ENCODE measurements at places on chromosomes 12 and 14.
A peak's percentile ranks its signal among the peaks of the same experiment; 100 is the strongest.

DNA sequence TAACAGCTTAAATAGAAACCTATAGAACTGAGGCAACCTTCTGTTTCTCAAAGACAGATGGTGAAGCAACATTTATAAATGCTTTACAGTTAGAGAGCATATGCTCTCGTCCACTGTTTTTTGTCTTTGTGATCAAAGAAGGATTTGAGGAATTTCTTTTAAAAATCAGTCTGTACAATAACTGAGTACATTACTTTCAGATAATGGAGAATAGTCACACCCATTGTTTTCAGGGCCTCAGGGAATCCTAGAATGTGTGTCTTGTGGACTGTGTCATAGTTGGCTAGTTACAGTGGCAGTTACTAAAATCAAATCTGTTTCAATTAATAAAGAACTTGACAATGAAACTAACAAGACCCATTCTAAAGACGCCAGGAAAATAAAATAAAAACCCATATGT, 107.9 kb downstream of the PRKCH start:
- DNase-seq, result no peak

DNA sequence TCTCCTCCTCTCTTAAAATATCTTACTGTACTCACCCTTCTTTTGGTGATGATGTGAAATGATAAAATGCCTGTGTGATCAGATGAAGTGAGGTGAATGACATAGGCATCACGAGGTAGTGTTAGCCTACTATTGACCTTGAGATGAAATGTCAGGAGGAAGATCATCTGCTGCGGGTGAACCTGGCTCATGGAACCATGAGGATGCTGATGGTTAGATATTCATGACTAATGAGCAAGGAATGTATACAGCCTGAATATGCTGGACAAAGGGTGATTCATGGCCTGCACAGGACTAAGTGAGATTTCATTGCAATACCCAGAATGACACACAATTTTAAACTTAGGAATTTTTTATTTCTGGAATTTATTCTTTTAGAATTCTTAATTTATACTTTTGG, 89.6 kb downstream of the DAAM1 start:
- peak; percentile 88 for DNase-seq

DNA sequence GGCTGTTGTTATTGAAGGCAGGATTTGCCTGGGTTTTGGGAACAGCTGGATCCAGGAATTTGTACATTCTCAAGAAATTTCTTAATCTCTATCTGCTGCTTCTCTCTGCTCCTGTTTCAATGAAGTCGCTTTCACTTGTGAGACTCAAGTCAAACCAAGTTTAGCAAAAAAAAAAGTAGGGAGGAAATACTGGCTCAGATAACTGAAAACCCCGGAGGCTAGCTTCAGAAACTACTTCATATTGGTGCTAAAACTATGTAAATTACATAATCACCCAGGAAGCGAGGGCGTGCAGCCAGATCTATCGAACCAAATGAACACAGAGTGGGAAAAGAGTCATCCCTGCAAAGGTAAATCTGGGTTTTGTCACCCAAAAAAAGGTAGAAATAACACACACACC, 68.3 kb upstream of the FICD start:
- DNase-seq, result no peak

DNA sequence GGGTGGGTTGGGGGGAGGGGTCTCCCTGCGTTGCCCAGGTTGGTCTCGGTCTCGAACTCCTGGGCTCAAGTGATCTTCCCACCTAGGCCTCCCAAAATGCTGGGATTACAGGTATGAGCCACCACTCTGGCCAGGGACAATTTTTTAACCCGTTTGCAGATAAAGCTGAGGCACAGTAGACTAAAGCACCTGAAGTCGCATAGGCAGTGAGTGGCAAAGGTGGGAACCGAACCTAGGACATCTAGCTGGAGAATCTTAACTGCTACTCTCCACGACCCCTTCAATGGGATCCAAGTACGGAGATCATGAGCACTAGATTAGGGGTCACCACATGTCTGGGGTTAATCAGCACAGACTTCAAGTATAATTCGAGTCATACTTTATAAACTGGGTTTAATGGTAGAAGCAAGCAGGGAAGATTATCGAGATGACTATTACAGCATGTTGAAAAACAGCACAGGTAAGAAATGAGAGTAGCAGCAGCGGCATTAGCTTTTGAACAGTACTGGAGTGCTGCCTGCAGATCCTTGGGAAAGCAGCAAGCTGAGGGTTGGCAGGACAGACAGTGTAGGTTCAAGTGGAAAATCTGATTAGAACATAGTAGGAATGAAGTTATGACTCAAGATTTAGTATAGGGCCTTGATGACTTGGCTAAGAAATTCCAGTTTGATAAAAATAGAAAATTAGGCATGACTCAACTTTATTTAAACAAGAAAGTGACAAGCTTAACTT, 23.9 kb downstream of the NID2 start:
- DNase-seq, result peak; percentile 47

- DNase-seq, result no peak
Measured at GRCh38 chr12:53048033-53048779, 1.7 kb upstream of the TNS2 start.

- DNase-seq, result no peak
Measured at GRCh38 chr12:119373001-119373400, 38.5 kb downstream of the CCDC60 start.

- no peak for DNase-seq
Measured at GRCh38 chr14:23899788-23900187, 53.8 kb upstream of the DHRS4 start.

DNA sequence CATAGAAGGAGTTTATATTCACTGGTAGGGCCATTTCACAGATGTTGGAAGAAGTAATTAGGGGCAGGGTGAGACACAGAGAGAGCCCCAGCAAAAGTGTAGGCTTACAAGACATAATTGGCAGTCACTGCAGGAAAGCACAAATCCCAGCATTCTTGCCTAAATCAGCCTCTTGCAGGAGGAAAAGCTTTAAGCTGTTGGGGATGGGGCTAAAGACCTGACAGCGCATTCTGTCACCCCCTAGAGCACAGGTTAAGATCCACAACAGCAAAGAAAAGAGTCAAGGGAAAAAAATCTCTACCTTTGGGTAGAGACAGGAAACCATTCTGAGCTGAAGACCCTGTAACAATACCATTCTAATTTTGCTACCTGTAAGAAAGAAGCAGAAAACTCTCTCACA, 409.0 kb downstream of the DAD1 start:
- no peak for DNase-seq

DNA sequence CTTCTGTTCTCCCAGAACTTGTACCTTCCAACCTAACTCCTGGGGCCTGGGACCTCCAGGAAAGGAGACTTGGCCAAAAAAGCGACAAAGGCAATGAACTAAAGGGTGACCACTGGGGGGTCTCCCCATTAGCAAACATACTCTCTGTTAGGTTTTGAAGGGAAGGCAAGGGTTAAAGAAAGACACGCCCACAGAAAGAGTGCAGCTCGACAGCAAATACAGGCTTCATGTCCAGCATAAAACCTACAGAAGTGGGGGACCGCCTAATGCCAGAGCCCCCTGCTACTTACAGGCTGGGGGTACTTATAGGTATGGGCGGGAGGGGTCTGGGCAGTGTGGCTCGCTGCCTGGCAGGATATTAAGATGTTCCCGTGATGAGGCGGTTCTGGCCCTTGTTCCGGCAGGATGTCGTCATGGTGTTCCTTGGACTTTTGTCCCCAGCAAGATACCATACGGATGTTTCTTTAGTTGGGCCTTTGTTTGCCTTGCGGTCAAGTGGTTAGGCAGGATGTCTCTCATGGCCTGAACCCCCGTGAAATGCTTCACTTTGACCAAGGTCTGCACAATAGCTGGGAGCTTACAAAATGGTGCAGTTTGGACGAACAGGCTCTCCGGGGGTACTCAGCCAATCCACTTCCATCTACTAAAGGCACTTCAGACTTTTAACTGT, 53.4 kb downstream of the PRMT8 start:
- no peak for DNase-seq

DNA sequence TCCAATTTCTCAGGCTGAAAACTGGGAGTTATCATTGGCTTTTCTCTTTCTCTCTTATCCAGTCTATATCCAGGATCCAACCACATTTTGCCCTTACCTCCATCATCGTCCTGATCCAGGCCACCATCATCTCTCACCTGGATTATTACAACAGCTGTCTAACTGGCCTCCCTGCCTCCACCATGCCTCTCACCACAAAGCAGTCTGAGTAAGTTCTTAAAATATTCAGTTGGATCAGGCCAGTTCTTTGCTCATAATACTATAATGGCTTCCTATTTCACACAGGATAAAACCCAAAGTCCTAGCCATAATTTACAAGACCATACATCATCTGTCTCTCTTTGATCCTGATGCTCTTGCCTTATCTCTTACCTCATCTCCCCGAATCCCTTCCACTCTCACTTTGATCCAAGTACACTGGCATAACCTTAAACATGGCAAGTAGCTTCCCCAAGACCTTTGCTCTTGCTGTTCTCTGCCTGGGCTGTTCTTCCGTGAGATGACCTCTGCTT, 133.4 kb upstream of the RAP1B start:
- DNase-seq, result no peak

DNA sequence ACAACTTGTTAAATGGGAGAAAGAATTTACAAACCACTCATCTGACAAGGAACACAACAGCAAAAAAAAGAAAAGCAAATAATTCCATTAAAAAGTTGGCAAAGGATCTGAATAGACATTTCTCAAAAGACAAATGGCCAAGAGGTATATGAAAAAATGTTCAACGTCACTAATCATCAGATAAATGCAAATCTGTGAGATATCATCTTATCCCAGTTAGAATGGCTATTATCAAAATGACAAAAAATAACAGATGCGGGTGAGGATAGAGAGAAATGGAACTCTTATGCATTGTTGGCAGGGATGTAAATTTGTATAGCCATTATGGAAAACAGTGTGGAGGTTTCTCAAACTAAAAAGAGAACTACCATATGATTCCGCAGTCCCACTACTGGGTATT, 29.9 kb downstream of the CYP46A1 start:
- DNase-seq, result no peak

DNA sequence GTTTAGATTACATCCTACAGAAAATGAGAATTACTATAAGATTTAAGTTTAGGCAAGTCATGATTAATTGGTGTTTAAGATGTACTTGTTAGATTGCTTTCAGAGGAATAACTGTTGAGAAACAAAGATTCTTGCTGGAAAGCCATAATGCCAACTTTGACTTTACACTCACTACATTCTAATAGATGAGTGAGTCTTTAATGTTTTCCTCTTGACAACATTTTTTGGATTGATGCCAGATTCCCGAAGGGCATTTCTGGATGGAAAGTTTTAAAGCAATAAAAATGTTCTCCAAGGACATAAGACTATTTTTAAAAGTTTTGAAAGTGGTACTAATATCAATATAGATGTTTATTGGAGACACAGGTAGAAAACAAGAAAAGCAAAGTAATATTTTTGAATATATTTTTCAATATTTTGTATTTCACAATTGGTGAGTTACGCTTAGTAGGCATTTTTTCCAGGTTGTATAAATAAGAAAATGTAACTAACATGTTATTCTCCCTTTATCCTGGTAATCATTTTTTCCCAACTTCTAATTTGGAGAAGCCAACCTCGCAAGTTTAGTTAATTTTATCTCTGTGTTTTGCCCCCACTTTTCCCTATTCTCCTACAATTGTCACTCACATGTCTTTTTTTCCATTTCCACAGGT, 307.3 kb downstream of the CEP128 start:
- no peak for DNase-seq

DNA sequence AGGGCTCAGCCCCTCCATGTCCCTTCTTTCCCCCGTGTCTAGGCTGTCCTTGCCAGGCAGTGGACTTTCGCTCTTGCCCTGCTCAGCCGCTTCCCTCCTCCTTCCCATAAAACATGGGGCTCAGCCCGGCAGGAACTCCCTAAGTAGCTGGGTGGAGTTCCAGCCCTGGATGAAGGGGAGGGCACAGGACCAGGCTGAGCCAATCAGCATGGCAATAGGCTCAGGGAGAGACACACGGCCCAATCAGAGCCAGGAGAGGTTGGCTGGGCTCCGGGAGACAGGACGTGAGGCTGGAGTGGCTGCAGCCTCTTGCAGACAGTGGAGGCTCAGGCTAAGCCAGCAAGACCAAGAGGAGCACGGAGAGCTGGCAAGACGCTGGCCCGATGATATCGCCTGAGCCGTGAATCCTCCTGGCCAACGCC, 54.3 kb downstream of the GALNT9 start:
- peak; percentile 2 for DNase-seq

GRCh38 chr14:74257941-74258763, 18.9 kb downstream of the VSX2 start:
- DNase-seq, result no peak

- DNase-seq, result no peak
Measured at GRCh38 chr12:106736051-106736957, 38.2 kb upstream of the RIC8B start.

DNA sequence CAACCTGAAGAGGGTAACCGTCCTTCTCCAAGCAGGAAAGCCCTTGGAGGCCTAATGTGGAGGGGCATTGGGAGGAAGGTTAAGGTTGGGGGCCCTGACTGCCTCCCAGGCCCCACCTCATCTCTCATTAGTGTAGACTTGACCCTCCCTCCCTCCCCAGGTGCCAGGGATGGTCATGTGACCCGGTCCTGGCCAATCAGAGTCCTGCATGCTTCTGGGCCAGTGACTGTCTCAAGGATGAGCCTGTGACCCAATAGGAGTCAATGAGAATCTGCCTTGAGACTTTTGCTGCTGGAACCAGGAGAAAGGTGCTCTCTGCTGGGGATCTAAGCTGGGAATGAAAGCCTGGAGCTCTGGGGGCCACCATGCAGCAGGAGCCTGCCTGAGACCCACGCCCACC, 70.8 kb downstream of the NCOR2 start:
- DNase-seq, result no peak

DNA sequence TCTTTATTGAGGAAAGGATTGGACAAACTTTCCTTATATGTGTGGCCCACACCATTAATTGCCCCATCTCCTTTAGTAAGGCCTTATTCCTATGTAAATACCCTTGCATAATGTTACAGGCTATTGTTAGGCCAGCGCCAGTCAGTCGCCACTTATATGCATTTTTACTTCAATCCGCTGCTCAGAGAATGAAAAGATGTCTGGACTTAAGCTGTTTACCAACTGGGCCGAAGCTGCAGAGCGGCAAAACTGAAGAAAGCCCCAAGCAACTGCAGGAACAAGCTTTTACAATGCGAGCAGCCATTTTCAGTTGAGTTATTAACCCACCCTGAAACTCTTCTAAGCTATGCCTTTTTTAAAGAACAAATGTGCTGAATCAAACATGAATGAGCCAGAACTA, 92.1 kb upstream of the OTX2 start:
- no peak for DNase-seq

GRCh38 chr12:121170611-121171260, 38.1 kb downstream of the P2RX7 start:
- DNase-seq, result peak; percentile 14
